Hepatocyte (in vitro differentiated cells): ENCODE measurements at places on chromosomes 13 and 19. TPM values are rescaled to one million over a fixed set of nuclear protein-coding genes. Genes with fewer than 3 reads are reported as not detected.

DNA sequence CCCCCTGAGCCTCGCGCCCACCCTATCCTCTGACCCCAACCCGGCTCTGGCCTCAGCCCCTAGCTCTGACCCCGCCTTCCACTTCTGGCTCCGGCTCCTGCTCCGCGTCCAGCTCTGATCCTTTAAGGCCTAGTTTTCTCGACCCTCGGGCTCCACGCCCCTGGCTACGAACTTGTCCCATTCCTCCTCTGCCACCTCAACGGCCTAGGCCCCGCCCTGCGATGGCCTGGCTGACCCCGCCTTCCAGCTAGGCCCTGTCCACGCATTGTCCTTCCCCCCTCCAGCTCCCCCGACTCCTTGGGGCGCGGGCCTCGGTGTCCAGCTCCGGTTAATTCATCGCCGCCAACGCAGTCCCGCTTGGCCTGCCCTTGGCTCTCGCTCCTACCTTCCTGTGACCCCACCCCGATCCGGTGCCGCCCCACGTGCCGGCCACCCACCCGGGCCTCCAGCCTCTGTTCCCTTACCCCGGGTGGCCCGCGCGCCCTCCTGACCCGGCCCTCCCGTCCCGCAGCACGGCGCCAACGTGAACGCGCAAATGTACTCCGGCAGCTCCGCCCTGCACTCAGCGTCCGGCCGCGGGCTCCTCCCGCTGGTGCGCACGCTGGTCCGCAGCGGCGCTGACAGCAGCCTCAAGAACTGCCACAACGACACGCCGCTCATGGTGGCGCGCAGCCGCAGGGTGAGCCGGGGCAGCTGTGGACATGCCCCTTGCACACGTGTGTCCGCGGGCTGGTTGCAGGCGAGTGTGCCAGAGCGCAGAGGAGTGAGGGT, 9.4 kb downstream of the BCL3 start:
- peaks cover 35% of the 10 kb centered on the region for H3K4me1 ChIP-seq
- peak overlapping the region; percentile 34 for H3K27ac ChIP-seq
- no peaks in the 10 kb centered on the region for H3K27me3 ChIP-seq

- H3K36me3 ChIP-seq, result no peaks in the 10 kb centered on the region
- H3K4me3 ChIP-seq, result no peak overlapping the region
- DNase-seq, result no peak
- H3K4me1 ChIP-seq, result no peaks in the 10 kb centered on the region
- no peaks in the 10 kb centered on the region for H3K27me3 ChIP-seq
Measured at GRCh38 chr13:66225072-66225471, 1005.1 kb downstream of the PCDH9 start.

DNA sequence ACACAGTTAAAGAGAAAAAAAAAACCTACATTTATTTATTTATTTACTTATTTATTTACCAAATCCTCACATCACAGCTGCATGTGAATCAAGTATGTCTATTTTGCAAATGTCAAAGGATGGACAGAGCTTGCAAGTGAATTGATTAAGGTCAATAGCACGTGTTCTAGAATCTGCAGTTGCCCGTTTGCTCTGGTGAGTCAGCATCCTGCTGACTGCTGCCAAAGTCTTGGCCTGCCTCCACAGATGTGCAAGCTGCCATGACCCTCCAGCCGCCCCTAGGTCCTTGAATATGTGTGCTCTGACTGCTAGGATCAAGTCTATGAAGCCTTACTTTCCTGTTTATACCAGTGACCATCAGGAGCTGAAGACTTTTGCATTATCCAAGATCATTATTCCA, 320.6 kb downstream of the GPC5 start:
- H3K36me3 ChIP-seq, result no peaks in the 10 kb centered on the region
- no peak for DNase-seq
- H3K4me1 ChIP-seq, result no peaks in the 10 kb centered on the region
- no peaks in the 10 kb centered on the region for H3K27me3 ChIP-seq
- H3K27ac ChIP-seq, result no peak overlapping the region

DNA sequence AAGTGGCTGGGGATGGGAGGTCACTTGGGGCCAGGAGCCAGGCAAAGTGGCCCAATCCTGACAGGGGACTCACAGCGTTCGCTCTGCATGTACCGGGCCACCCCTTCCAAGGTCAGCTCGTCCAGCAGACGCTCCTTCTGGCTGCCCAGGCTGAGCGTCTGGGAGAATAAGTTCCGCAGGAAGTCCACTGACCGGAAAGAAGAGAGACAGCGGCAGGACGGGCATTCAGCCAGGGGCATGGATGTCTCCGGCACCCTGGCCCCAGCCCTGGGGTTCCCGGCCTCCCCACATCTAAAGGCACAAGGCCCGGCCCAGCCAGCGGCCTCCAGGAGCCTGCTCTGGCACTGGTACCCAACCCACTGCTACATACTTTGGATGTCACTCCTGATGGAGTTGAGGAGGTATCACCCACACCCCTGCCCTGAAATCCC, 6.1 kb downstream of the SIRT2 start:
- no peak overlapping the region for H3K27ac ChIP-seq
- H3K36me3 ChIP-seq, result no peaks in the 10 kb centered on the region
- DNase-seq, result no peak
- H3K4me3 ChIP-seq, result no peak overlapping the region
- H3K4me1 ChIP-seq, result peaks cover 2% of the 10 kb centered on the region

DNA sequence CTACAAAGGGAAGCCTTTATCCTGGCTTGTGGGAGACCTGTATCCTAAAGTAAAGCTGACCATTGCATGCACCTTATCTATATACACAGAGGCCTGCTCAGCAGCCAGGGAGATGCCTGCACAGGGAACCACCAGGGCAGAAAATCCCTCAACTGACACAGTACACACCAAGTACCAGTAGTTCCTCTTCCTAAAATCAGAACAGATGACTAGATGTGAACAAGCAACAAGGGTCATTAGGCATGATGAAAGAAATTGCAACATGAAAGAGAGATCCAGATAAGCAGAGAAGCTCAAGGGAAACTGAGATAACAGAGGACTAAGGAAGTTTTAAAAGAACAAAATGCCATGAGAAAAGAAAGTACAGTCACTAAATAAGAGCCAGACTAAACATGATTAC, 39.7 kb upstream of the SLC7A9 start:
- DNase-seq, result no peak
- H3K27ac ChIP-seq, result peak overlapping the region; percentile 10
- no peaks in the 10 kb centered on the region for H3K27me3 ChIP-seq
- H3K4me3 ChIP-seq, result no peak overlapping the region
- H3K36me3 ChIP-seq, result no peaks in the 10 kb centered on the region

DNA sequence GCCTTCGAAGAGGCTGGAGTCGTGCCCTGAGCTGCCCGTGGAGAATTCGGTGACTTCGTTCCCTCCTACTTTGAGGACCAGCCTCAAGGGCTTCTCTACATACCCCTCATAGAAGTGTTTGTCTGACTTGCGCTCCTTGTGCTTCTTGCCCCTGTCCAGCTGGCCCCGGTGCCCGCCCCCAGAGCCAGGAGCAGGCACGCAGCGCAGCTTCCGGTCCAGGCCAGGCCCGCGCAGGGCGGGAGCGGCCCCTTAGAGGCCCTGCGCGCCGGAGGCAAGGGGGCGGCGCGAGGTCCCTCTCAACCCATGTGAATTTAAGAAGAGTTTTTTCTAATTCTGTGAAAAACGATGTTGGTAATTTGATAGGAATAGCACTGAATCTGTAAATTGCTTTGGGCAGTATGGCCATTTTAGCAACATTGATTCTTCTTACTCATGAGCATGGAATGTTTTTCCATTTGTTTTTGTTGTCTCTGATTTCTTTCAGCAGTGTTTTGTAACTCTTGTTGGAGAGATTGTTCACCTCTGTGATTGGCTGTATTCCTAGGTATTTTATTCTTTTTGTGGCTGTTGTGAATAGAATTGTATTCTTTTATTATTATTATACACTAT, 46.9 kb upstream of the SOX21 start:
- H3K27ac ChIP-seq, result no peak overlapping the region
- H3K27me3 ChIP-seq, result no peaks in the 10 kb centered on the region
- no peak overlapping the region for H3K4me3 ChIP-seq
- H3K4me1 ChIP-seq, result no peaks in the 10 kb centered on the region
- no peaks in the 10 kb centered on the region for H3K36me3 ChIP-seq

PDX1 gene
- polyA plus RNA-seq, result 0.95 and 1.8 TPM in 2 replicates

GRCh38 chr19:1074544-1075283, 7.7 kb downstream of the ARHGAP45 start:
- no peak for DNase-seq
- H3K36me3 ChIP-seq, result no peaks in the 10 kb centered on the region
- peaks cover 24% of the 10 kb centered on the region for H3K27me3 ChIP-seq

DNA sequence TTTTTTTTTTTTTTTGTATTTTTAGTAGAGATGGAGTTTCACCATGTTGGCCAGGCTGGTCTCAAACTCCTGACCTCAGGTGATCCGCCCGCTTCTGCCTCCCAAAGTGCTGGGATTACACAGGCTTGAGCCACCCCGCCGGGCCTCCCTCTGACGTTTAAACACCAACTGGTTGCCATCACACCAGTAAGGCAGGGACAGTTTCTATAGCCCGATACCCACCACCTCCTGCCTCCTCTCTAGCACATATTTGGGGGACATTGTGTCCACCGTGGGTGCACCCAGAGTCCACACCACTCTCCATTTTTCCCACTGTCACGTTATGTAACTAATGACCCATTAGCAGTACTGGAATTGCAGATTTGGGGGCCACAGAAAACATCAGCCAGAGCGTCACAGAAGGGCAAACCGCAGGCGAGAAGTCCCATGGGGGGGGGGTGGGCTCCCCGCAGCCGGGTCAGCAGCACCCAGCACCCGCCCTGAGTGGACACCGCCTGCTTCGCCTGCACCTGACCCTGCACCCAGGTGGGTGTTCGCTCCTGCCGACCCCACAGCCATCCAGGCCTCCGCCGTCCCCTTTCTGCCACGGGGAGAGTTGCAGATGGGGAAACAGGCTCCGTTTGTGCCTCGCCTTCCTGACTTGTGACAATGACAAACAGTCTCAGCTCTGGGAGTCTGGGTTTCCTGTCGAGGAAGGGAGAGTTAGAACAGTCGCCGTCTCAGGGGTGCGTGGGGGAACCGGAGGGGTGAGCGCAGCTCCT, 3.6 kb downstream of the ONECUT3 start:
- H3K36me3 ChIP-seq, result no peaks in the 10 kb centered on the region
- H3K4me1 ChIP-seq, result no peaks in the 10 kb centered on the region
- no peak overlapping the region for H3K4me3 ChIP-seq
- H3K27me3 ChIP-seq, result peaks cover 86% of the 10 kb centered on the region

LILRB2 gene
- polyA plus RNA-seq, result 0.09 TPM in 1 of 2 replicates, not detected in the other

- H3K4me3 ChIP-seq, result no peak overlapping the region
- no peaks in the 10 kb centered on the region for H3K4me1 ChIP-seq
Measured at GRCh38 chr13:65860306-65860705, 1369.8 kb downstream of the PCDH9 start.

GRCh38 chr13:71210861-71211260, 656.1 kb downstream of the DACH1 start:
- no peaks in the 10 kb centered on the region for H3K4me1 ChIP-seq
- no peaks in the 10 kb centered on the region for H3K27me3 ChIP-seq
- no peak for DNase-seq

DNA sequence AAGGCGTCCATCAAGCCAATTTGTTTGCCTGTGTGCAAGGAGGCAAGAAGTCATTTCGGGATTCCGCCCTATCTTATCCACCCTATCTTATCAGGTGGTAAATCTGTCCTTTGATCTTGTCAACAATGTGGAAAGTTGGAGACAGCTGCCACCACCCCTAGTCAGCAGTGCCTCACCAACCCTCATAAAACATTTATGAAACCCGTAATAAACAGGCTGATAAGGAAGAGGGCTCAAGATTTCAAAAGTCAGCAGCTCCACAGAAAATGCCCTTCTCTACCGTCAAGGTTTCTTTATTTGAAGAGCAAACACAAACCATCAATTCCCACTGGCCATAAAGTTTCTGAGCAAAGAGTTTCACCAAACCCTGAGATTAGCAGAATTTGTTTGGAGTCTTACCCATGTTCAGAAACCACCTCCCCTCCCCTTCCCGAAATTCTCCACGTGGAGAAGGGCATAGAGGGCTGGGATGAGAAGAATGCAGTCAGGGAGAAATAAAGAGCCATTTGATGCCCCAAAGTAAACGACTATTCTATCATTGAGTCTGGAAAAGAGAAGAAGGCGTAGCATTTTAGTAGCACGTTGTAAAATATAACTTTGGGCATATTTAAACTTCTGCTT, 196.0 kb upstream of the GPR12 start:
- peak overlapping the region; percentile 83 for H3K27ac ChIP-seq
- H3K4me1 ChIP-seq, result peaks cover 41% of the 10 kb centered on the region
- DNase-seq, result peak; percentile 66

DNA sequence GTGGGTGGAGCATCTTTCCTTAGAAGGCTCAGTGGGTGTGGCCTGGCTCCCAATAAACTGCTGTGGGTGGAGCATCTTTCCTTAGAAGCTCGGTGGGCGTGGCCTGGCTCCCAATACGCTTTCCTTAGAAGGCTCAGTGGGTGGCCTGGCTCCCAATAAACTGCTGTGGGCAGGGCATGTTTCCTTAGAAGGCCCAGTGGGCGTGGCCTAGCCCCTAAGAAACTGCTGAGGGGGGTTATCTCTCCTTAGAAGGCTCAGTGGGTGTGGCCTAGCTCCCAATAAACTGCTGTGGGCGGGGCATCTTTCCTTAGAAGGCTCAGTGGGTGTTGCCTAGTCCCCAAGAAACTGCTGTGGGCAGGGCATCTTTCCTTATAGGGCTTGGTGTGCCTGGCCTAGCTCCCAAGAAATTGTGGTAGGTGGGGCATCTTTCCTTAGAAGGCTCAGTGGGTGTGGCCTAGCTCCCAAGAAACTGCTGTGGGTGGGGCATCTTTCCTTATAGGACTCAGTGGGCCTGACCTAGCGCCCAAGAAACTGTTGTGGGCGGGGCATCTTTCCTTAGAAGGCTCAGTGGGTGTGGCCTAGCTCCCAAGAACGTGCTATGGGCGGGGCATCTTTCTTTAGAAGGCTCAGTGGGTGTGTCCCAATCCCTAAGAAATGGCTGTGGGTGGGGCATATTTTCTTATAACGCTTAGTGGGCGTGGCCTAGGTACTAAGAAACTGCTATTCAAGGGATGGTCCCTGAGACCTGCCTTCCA, 10.3 kb downstream of the HSH2D start:
- no peak overlapping the region for H3K4me3 ChIP-seq
- no peaks in the 10 kb centered on the region for H3K27me3 ChIP-seq
- peak; percentile 24 for DNase-seq
- H3K4me1 ChIP-seq, result no peaks in the 10 kb centered on the region

GRCh38 chr13:104071806-104072205, 1005.6 kb upstream of the SLC10A2 start:
- no peaks in the 10 kb centered on the region for H3K27me3 ChIP-seq
- no peaks in the 10 kb centered on the region for H3K4me1 ChIP-seq
- no peak overlapping the region for H3K4me3 ChIP-seq
- no peak for DNase-seq
- no peaks in the 10 kb centered on the region for H3K36me3 ChIP-seq
- no peak overlapping the region for H3K27ac ChIP-seq
